ENCODE measurements at places on chromosomes 2 and 18. TPM values are rescaled to one million over a fixed set of nuclear protein-coding genes. Genes with fewer than 3 reads are reported as not detected.
A peak's percentile ranks its signal among the peaks of the same experiment; 100 is the strongest.

Gene MSGN1
- not detected for total RNA-seq

Gene DSG4
- total RNA-seq, result not detected

- peak; percentile 69 for DNase-seq
These were observed 73.2 kb downstream of the MAP4K4 start for GRCh38 chr2:101770726-101771125.

DNA sequence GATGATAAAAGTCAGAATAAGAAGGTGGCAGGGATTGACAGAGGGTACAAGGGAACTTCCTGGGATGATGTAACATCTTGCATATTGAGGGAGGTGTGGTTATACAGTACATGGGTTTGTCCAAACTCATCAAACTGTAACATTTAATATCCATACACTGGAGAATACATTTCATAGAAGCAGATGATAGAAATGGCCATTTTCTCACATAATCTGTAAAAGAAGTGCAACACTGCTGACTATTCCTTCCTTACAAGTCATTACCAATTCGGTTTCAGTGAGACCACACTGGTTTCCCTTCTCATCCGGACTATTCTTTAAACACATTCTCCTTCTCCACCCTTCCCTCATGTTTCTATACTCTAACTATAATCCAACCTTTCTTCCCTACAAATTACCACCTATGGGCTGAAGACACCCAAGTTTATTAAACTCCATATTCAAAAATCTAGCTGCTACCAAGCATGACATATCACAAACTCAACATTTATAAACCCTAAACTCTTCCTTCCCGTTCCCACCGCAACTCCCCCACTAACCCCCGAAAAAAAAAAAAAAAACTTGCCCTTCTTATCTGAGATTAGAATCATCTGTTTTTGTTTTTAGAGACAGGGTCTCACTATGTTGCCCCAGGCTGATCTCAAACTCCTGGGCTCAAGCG, 1.6 kb downstream of the COX7A2L start:
- no peak for DNase-seq

DNA sequence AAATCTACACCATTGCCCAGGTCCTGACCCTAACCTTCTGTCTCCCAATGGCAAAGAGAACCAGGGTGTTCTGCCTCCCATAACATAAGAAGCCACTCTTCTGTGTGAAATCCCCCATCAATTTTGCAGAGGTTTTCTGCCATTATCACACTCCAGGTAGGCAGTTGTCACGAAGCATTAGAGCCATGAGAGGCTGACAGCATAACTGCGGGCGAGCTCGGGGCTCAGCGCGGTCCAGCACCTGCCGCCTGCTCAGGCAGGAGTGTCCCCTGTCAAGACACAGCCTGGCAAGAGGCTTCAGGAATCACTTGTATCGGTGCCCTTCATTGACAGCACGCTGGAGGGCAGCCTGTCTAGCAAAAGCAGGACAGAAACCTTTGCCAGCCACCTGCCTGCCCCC, 251.2 kb downstream of the SATB2 start:
- no peak for DNase-seq

DNA sequence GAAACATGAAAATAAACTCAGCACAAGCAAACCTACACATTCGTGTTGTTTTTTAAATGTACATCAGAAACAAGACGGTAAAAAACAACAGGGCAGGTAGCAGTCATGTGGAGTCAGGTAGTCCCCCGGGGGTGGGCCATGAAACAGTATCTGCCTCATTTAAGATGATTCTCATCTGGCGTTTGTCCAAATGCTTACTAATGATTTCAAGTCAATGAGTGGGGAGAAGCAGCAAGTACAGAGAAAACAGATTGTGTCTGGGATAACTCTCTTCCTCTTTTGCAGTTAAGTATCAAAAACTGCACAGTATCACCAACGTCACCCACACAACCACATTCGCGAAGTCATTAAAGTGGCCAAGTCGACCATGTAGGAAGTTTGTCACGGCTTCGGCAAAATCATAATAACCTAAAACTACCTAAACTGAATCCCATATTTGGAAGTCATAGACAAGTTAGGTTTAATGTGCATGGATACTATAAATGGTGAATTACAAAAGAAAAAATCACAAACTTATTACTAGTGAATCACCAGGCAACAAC, 1.3 kb downstream of the LAPTM4A start:
- DNase-seq, result no peak

DNA sequence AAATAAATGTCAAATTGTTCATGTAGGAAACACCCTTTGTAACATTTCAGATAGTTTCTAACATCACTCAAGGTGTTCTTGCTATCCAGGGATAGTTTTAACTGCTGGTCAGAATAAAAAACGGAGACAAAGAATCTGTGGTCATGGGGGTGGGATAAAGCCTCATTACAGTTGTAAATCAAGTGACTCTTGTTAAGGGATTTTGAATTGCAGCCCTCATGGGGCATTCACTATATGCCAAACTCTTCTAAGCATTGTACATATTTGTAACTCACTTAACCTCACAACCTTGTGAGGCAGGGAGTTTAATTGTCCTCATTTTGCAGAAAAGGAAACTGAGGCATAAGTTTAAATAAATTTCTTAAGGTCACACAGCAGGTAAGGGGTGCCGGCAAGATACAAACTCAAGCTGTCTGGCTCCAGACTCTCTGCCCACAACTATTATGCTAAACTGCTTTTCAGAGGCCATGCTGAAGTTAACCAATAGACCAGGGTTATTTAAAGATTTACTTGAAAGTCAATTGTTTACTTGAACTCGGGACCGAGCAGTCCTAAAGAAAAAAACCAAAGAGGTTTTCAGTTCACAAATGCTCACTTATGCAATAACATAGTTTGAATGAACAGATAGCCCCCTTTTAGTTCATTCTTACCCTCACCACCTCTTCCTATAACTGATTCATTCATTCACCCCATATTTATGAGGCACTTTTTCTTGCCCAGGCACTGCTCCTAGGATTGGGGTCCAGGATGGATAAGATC, 121.6 kb upstream of the FZD5 start:
- DNase-seq, result no peak

DNA sequence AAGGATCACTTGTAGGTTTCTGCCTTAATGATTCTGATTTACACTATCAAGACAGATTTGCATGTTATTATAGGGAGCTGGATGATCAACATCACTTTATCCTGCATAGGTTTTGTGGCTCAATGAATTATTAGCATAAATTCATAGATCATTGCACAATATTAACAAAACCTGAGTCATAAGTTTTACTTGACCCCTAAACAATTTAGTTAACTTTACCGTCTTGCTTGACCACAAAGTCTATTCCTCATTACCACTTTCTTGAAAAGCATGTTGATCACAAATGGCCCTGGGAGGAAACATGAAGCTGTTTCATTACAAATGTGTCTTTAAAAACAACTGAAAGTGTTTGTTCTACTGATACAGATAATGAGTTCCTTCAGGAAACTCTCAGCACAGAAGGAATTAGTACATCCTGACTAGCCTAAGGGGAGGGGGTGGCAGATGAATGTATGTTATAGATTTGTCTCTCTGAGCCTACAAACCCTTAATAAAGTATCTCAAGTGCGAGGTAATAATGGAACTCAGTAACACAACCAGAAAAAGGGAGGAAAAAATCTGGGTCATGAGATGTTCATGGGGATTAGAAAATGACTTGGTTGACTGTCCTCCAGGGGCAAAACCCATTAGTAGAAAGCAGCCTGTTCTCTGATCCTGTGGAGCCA, 303.4 kb downstream of the PIK3C3 start:
- no peak for DNase-seq

Data from neural progenitor cell (in vitro differentiated cells).